Astrocyte of the hippocampus (primary cell): ENCODE measurements at places on chromosomes 4 and X.

- no peak for DNase-seq
These were observed 8.4 kb upstream of the AMOT start for GRCh38 chrX:112849016-112849415.

DNA sequence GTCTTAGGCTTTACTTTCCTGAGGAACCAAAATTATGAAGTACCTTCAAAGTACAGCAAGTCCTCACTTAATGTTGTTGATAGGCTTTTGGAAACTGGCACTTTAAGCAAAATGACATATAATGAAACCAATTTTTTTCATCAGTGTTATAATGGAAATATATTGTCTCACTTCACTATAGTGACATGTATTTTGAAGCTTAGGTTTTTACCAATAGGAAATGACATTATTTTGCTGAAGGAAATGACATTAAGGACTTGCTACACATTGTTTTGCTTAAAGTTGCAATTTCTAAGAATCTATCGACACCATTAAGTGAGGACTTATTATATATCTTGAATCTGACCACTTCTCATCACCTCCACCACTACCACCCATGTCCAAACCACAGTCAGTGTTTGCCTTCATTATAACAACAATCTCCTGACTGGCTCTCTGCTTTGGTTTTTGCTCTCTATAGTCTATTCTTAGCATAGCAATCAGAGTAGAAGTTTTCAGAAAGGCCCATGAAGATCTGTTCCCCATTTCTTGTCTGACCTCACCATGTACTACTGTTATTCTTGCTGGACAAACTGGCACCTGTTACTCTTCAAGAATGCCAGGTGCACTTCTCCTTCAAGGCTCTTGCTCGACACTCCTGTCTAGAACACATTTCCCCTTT, 311.2 kb downstream of the BMPR1B start:
- DNase-seq: no peak

DNA sequence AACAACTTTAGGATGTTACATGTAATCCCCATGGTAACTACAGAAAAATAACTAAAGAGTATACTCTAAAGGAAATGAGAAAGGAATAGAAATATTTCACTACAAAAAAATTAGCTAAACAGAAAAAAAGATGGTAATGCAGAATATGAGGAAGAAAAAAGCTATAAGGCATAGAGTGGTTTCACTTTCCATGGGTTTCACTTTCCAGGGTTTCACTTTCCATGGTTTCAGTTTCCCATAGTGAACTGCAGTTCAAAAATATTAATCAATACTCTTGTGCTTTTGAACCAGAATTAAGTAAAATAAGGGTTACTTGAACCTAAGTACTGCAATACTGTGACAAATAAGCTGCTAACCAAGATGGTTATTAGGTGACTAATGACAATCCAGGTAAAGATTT, 42.0 kb downstream of the NPFFR2 start:
- DNase-seq: no peak

DNA sequence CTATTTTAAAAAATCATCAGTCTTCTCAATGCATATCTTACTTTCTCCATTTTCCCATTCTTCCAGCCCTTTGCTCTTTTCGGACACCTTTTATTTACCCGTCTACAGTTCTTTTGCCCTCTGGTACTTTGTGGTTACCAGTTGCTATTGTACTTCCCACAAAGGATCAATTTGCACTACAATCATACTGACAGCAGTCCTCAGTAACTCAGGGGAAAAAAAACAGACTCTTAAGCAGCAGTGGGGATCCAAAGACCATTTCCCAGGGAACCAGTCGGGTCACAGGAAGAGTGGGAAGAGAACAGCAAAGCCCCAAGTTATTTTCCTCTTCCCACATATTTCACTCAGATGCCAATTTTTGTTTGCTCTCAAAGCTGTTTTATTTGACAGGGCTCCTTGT, 23.1 kb downstream of the DMD start:
- DNase-seq: no peak

GRCh38 chrX:31909850-31910572, 838.2 kb upstream of the FTHL17 start:
- DNase-seq: no peak

GRCh38 chr4:157702831-157703230, 470.0 kb downstream of the GASK1B start:
- no peak for DNase-seq

GRCh38 chr4:77065382-77065781, 10.4 kb downstream of the CCNI start:
- DNase-seq: no peak

GRCh38 chr4:189053621-189054020, 887.1 kb upstream of the FRG1 start:
- peak; percentile 4 for DNase-seq

GRCh38 chrX:80808881-80809411, 731 bp downstream of the BRWD3 start:
- peak; percentile 31 for DNase-seq

- DNase-seq: no peak
These were observed 100.0 kb downstream of the PSAPL1 start for GRCh38 chr4:7334521-7335275.

- DNase-seq: peak; percentile 54
These were observed 3.0 kb upstream of the ATP1B4 start for GRCh38 chrX:120358737-120359456.

- peak; percentile 21 for DNase-seq
These were observed 72.3 kb upstream of the TNMD start for GRCh38 chrX:100512471-100512870.

DNA sequence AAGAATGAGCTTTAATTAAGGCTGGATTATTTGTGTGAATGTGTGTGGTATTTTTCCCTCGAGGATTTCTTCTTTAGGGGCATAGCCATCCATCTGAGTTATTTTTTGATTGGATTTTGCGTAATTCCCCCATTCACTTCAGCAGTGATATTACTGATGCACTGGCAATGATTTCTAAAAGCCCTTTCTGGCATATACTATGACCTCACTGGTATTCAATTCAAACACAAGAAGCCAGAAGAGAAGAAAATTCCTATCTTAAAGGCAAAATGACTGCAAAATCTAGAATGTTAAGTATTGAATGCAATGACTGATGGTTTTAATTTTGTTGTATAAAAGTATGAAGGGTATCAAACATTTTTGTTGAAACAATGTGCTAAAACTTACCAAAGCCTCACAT, 71.1 kb upstream of the DDIT4L start:
- no peak for DNase-seq

GRCh38 chr4:101183666-101184373, 163.5 kb downstream of the PPP3CA start:
- DNase-seq: no peak

DNA sequence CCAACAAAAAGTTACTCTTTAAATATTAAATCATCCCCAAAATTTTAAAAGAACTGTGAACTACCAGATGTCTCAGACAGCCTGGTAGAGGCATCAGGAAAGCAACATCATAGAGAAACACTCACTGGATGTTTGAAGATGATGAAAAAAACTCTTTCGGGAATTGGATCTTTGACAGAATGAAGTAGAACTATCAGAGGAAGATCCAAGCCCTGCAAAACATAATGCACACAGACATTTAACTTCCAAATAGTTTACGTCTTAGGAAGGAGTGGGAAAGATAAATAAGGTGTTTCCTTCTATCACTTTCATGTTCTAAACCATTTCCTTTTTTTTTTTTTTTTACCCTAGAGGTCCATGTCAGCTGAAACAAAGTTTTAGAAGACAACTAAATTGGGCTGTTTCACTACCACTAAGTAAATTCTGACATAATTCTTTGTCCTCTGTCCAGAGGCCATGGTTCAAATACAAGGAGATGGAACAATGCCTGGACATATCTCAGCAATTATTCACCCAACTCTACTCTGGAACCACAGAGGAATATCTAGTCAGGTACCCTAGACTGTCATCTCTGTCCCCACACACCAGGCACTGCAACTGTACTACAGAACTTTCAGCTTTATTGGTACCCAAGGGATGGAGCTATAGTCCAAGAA, 217.7 kb upstream of the INTU start:
- DNase-seq: no peak

DNA sequence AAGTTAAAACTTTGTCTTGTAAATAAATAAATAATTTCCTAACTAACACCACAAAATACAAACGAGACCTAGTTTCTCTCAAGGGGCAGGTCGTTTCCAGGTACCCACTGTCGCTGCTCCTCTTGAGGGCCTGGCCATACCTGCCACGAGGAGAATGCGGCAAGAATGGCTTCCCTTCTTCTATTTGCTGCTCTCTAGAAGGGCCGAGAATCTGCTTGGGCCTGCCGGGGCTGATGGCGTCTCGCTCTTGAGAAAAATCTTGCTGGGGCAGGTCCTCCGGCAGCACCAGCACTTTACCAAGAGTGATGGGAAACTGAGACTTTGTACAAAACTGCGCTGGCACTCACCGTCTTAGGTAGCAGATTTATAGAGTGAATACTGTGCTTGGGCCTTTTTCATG, 31.5 kb downstream of the CYLC1 start:
- no peak for DNase-seq
